ENCODE measurements at places on chromosomes 6 and 20. TPM values are rescaled to one million over a fixed set of nuclear protein-coding genes. Genes with fewer than 3 reads are reported as not detected.

- no peak for DNase-seq
Observed at GRCh38 chr20:44599715-44600114, 17.3 kb downstream of the PKIG start.

- DNase-seq, result no peak
Observed at GRCh38 chr20:682123-682522, 6.5 kb upstream of the SCRT2 start.

DNA sequence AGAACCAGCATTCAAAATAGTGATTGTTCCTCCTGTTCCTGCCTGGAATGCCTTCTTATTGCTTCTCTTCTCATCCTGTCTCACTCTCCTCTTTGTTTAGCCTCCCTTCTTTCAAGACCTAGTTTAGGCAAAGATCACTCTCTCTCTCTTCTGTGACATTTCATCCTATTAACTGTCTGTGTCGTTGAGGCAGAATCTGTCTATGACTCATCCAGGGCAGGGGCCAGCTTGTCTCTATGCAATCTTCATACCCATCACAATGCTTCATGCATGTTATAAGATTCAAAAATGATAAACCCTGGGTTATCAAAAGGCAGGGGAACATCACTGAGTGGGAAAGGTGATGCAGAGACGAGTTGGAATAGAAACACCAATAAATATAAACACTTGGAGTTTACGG is 32.2 kb upstream of the FOXA2 start:
- DNase-seq, result no peak

- no peak for DNase-seq
Observed at GRCh38 chr6:44039839-44040350, 87.4 kb downstream of the MRPL14 start.

HACE1 gene
- polyA plus RNA-seq, result 2.6 TPM

- peak; percentile 9 for DNase-seq
Observed at GRCh38 chr6:163651915-163652668, 237.6 kb downstream of the QKI start.

DNA sequence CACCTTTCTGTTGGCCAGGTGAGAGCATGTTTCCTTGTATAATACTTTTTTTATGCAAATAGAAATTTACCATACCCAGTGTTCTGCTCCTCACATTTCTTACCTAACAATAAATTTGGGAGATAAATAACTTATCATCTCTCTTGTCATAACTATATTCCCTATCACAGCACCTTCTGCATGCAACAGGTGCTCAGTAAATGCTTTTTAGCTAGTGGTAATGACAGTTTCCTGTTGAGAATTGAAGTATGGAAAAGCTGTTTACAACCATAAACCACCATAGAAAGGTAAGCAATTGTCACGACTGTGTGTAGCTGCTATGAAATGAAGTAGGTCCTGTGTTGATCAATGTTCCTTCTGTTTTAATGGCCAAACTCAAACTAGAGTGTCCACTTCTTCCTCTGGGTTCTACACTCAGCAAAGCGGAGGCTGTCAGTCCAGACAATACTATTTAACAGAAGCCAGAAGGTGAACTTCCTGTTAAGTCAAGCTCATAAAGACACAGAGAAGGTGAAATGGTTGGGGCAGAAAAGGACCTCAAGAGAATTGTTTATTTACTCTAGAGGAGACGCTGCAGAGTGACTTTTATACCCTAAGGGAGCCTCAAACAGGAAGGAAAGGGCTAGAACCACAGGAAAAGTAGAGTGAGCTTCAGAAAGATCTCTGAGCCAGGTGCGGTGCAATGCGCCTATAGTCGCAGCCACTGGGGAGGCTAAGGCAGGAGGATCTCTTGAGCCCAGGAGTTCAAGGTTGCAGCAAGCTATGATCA is 84.0 kb upstream of the SLC22A16 start:
- no peak for DNase-seq

DNA sequence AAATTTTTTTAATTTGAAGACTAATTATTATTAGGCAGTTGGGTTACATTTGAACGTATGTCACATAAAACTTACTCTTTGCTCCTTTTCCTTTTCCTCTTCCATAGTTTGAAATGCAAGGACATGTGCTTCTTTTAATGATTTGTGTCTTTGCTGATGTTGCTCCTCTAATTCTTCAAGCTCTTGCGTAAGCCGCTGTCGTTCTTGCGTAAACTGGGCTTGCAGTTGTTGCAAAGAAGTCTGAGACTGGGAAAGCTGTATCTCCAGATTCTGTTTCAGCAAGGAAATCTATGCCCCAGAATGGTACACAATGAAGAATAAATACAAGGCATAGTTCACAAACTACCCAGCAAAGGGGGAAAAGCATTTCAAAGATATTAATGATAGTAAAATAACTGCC is 45.1 kb upstream of the MCM9 start:
- DNase-seq, result no peak

- DNase-seq, result no peak
Observed at GRCh38 chr6:46882645-46883044, 39.1 kb downstream of the ADGRF5 start.

- DNase-seq, result no peak
Observed at GRCh38 chr6:39075807-39076622, 27.4 kb downstream of the GLP1R start.

GRCh38 chr6:28996844-28997510 is 8.1 kb downstream of the ZNF311 start:
- no peak for DNase-seq

SIM1 gene
- not detected for polyA plus RNA-seq

- DNase-seq, result no peak
Observed at GRCh38 chr20:21554985-21555384, 41.1 kb upstream of the NKX2-2 start.

DNA sequence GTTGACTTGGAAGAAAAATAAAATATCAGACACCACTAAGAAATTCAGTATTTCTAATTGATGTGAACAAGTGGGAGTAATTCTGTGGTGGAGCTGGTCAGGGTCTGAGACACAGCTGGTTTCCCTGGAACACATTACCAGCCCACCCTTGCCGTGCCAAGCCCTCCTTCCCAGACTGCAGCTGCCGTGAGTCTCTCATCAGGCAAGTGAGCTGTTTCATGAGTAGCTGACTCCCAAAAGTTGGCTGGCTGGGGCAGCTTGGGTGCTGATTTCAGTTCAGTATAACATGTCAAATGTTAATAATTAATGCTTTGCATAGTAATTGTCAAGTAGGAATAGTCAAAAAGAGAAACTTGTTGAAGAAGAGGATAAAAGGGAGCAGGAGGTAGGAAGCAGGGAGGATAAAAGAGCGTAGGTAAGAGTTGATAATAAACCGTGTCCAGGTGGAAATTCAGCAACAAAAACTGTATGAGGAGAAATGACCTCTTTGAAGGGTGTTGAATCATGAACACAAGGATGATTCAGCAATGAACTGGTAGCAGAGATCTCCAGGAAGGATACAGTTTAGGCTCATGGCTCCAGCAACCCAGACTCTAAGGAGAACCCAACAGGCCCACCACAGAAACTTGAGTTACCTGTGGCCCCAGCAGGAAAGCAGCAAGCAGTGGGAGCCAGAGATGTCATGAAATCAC is 110.9 kb upstream of the SSTR4 start:
- DNase-seq, result peak; percentile 30

SNAP91 gene
- polyA plus RNA-seq, result not detected

GRCh38 chr20:24767623-24768100 is 181.4 kb upstream of the CST7 start:
- no peak for DNase-seq

- DNase-seq, result peak; percentile 91
Observed at GRCh38 chr6:117540670-117541069, 58.2 kb downstream of the DCBLD1 start.

DNA sequence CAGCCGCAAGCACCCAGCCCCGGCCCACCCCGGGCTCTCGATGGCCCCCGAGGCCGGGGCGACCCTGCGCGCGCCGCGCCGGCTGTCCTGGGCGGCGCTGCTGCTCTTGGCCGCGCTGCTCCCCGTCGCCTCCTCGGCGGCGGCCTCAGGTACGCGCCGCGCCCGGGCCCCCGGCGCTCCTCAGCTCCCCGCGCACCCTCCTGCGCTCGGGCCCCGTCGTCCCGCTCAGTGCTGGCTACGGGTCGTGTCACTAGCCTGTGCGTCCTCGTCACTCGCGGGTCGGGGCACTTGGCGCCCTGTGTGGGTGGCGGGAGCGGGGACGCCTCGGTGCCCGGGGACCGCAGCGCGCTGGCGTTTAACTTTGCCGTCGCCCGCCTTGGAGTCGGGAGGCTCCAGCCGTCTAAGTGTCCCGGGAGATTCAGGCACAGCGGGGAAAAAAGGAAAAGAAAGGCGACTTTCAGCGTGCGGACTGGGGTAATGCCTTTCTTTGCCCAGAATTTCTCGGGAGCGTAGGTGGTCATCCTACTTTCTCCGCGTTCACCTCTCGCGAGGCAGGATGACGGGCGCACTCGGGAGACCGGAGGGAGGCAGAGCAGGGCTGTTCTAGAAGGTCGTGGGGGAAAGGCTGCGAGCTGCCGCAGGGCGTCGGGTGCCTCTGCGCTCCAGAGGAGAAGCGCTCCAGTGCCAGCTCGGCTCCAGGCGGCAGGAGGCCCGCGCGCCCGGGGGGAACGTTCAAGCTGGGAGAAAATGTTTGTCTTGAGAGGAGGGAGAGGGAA is 545 bp downstream of the FNDC1 start:
- no peak for DNase-seq

ADGRG6 gene
- 5.7 TPM for polyA plus RNA-seq

DNA sequence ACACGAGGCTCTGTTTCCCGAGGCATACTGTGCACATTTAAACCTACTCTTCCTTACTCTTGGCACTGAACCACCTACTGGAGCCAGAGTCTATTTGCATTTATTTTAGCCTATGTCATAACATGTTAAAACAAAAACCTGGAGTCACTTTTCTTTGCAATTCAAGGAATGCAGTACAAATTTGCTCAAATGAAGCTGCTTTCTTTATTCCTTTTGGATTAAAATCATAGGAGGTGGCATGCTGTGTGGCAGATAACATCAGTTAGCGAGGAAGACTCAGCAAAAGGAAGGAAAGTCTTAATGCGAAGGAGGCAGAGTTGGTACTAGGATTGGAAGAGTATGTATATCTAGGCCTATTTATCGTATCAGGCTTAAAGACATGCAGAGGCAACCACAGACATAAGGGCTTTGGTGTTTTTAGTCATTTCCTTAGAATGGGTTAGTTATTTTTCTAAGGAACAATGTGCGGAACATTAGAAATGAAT is 92.9 kb downstream of the SAMD3 start:
- peak; percentile 66 for DNase-seq

DNA sequence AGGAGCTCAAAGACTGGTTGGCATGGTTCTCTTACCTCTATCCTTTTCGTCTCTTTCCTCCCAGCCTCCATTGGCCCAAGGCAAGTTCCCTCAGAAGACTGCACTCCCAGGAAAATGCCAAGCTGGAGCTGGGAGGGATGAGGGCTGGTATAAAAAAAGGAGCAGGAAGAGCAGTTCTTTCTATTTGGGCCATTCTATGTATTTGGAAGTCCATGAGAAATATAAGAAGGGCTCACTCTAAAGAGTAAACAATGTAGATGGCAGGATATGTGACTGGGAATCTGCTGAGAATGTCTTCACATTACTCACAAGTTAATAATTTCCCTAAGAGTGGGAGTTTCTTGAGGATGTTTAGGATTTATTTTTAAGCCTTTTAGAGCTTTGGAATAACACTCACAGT is 36.6 kb upstream of the ADTRP start:
- DNase-seq, result peak; percentile 43

ASIP gene
- not detected for polyA plus RNA-seq

C6orf163 gene
- polyA plus RNA-seq, result 0.54 TPM

DNA sequence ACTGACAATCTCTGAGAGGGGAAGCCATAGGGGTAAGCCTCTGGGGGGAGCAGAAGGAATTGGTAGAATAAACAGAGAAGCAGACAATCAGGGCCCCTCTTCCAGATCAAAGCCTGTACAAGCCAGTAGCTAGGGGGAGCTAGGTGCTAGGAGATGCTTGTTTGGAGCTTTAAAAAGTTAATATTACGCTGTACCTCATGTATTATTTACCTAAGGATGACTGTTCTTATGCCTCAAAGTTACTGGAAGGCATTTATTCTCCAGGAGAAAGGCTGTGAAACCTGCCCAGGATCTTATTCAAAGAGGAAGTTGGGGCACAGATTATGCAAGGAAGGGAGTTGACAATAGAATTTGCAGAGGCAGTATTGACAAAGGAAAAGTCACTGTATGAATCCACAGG is 111.8 kb upstream of the SLC35F1 start:
- no peak for DNase-seq

- no peak for DNase-seq
Observed at GRCh38 chr6:147707524-147707923, 199.0 kb downstream of the SAMD5 start.

GRCh38 chr6:159450815-159451465 is 242.1 kb downstream of the SOD2 start:
- DNase-seq, result peak; percentile 42

MOXD1 gene
- polyA plus RNA-seq, result 2.5 TPM

GRCh38 chr6:91352878-91353277 is 766.0 kb upstream of the MAP3K7 start:
- DNase-seq, result no peak

GRCh38 chr20:37638527-37638926 is 55.3 kb upstream of the CTNNBL1 start:
- DNase-seq, result no peak

- DNase-seq, result peak; percentile 92
Observed at GRCh38 chr6:150255840-150256239, 113.0 kb upstream of the IYD start.

PRIM2 gene
- 17.4 TPM for polyA plus RNA-seq

- no peak for DNase-seq
Observed at GRCh38 chr20:2752567-2753460, 47.6 kb downstream of the CPXM1 start.

HLA-DQB2 gene
- polyA plus RNA-seq, result not detected

- no peak for DNase-seq
Observed at GRCh38 chr20:61244213-61244612, 7.8 kb upstream of the CDH4 start.

GRCh38 chr6:138272533-138273315 is 54.4 kb upstream of the PBOV1 start:
- no peak for DNase-seq

- DNase-seq, result no peak
Observed at GRCh38 chr6:81623106-81623759, 129.2 kb downstream of the TENT5A start.

TNF gene
- polyA plus RNA-seq, result 4.5 TPM

DNA sequence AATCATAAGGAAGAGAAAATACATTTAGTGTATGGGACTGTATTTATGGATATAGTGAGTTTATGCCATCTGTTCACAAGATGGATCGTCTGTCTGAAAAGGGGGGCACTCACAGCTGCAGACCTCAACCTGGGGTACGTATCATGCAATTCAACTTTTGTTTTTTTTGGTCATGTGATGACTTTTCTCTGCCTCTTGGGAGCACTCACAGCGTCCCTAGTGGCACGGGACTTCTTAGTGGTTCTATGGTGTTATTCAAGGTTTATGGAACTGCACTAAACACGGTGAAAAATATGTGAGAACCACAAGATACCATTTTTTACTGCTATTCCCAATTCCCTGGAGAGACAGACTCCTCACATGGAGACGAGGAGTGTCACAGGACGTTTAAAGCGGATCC is 60.4 kb upstream of the MPC1 start:
- no peak for DNase-seq

MATN4 gene
- 0.02 TPM for polyA plus RNA-seq

All from foreskin keratinocyte (primary cell).